ENCODE measurements at places on chromosomes 11 and 22. TPM values are rescaled to one million over a fixed set of nuclear protein-coding genes. Genes with fewer than 3 reads are reported as not detected.
A peak's percentile ranks its signal among the peaks of the same experiment; 100 is the strongest.

DNA sequence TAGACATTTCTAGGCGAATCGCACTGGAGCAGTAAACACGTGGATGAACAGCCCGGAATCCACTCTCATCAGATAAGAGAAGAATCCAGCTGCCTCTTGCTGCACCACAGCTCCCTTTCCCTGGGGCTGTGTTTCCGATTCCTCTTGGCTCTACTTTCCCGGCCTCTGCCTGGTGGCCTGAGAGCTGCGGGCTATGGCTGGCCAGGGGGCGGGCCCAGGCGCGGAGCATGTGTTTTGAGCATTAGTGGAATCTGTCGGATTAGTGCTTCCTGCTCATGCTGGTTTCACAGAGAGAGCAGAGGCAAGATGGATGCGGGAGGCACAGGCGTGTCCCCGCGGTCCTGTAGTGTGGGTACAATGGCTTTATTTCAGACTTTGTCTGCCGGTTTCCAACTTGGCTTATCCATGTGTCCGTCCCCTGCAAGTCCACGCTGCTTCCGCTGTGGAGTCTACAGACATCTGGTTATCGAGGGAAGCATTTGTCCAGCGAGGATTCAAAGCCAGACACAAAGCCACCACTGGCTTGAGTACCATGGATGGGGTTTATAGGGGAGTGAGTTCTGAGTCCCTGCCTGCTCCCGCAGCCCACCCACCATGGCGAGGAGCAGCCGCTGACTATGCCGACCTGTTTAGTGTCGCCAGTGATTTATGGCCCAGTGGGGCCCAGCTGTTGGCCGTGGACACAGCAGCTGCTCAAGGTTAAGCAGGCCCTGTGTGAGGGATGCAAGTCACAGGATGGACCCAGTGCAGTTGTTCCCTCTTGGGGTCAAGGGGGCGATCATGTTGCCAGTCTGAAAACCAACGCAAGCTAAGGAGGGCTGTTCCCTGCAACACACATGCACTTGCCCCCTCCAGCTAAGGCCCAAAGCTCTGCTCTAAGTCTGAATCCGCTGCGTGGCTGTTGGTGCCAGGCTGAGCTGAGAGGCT is 43.3 kb upstream of the EP300 start:
- H3K27me3 ChIP-seq: no peaks in the 10 kb centered on the region
- H3K27ac ChIP-seq: no peak overlapping the region
- no peaks in the 10 kb centered on the region for H3K36me3 ChIP-seq
- H3K4me1 ChIP-seq: peaks cover 3% of the 10 kb centered on the region
- no peak for DNase-seq

DNA sequence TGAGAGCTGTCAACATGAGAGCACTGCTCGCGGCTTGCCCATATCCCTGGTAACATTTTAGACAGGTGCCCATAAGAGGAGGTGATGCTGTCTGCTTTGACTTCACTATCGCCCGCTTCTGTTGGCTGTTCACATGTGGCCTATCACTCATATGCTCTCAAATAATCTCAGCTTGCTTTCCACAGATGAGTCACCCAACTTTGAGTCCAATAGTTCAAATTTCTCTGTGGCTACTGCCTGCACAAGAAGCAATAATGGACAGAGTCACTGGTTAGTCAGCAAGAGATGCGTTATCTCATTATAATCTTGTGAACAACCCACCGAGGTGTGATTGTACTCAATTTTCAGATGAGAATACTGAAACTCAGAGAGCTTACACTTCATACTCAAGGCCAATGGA is 1714.1 kb downstream of the LRRC4C start:
- no peak overlapping the region for H3K27ac ChIP-seq
- DNase-seq: no peak
- no peak overlapping the region for H3K4me3 ChIP-seq
- no peaks in the 10 kb centered on the region for H3K4me1 ChIP-seq
- H3K27me3 ChIP-seq: no peaks in the 10 kb centered on the region

CAPRIN1 gene
- total RNA-seq: 235 TPM

FAM181B gene
- total RNA-seq: not detected

ENTHD1 gene
- not detected for total RNA-seq

GRCh38 chr11:3036419-3036818 is 20.8 kb downstream of the CARS1 start:
- peak overlapping the region; percentile 44 for H3K27ac ChIP-seq
- DNase-seq: no peak
- peaks cover 67% of the 10 kb centered on the region for H3K36me3 ChIP-seq
- no peak overlapping the region for H3K4me3 ChIP-seq
- H3K27me3 ChIP-seq: no peaks in the 10 kb centered on the region

DNA sequence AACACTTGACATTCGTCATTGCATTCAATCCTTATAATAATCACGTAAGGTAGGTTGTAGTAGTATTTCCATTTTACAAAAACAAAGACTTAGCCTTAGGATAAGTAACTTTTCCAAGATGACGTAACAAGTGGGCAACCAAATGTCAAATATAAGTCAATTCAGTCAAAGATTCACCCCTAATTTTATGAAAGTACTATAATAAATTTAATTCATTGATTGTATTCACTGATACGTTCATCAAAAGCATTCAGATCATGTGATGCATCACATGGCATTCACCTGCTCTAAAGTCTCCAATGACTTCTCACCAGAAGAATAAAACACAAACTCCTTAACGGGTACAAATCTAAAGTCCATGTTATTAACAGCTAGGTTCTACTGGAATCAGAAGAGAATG is 2.1 kb downstream of the KIF18A start:
- H3K27ac ChIP-seq: peak overlapping the region; percentile 77
- peaks cover 22% of the 10 kb centered on the region for H3K36me3 ChIP-seq
- no peak for DNase-seq

- no peak overlapping the region for H3K4me3 ChIP-seq
- H3K27ac ChIP-seq: no peak overlapping the region
- no peaks in the 10 kb centered on the region for H3K36me3 ChIP-seq
- H3K4me1 ChIP-seq: no peaks in the 10 kb centered on the region
- DNase-seq: no peak
- H3K27me3 ChIP-seq: peaks cover 9% of the 10 kb centered on the region
Observed at GRCh38 chr22:49687333-49687732, 140.3 kb downstream of the BRD1 start.

GRCh38 chr11:19398772-19399527 is 158.2 kb upstream of the E2F8 start:
- no peak overlapping the region for H3K4me3 ChIP-seq
- no peak for DNase-seq
- peaks cover 5% of the 10 kb centered on the region for H3K27me3 ChIP-seq
- H3K27ac ChIP-seq: no peak overlapping the region
- no peaks in the 10 kb centered on the region for H3K36me3 ChIP-seq

GRCh38 chr22:32082331-32082730 is 39.3 kb downstream of the SLC5A1 start:
- no peaks in the 10 kb centered on the region for H3K36me3 ChIP-seq
- DNase-seq: no peak
- no peak overlapping the region for H3K27ac ChIP-seq
- H3K4me1 ChIP-seq: peaks cover 4% of the 10 kb centered on the region

DNA sequence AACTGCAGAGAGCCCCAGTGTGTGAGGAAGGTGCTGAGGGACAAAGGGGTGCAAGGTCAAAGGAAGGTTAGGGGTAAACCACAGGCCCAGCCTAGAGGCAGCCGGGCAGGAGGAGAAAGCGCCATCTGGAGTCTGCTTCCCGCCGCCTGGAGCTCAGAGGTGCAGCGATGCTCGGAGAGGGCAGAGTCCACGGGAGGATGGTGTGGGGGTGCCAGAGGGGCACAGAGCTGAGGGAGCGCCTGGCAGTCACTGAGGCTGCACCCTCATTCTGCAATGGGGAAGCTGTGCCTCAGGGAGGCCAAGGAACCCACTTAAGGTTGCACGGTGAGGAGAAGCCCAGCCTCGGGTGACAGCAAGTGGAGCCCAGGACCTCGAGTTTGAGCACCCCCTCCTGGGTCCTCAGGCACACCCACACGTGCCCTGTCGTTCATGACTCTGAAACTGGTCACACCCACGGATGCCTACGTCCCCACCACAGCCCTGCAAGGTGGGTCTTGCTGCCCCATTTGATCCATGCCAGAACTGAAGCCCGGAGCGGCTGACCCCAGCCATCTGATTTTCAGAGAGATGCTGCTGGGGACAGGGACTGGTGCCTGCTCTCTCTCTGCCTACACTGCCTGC is 1.6 kb downstream of the IL2RB start:
- H3K36me3 ChIP-seq: peaks cover 74% of the 10 kb centered on the region
- H3K27me3 ChIP-seq: no peaks in the 10 kb centered on the region
- H3K4me1 ChIP-seq: peaks cover 65% of the 10 kb centered on the region
- DNase-seq: peak; percentile 54

- H3K36me3 ChIP-seq: no peaks in the 10 kb centered on the region
- H3K4me1 ChIP-seq: peaks cover 11% of the 10 kb centered on the region
- H3K4me3 ChIP-seq: peak overlapping the region; percentile 15
Observed at GRCh38 chr22:45008751-45009605, 827 bp downstream of the PHF21B start.

DNA sequence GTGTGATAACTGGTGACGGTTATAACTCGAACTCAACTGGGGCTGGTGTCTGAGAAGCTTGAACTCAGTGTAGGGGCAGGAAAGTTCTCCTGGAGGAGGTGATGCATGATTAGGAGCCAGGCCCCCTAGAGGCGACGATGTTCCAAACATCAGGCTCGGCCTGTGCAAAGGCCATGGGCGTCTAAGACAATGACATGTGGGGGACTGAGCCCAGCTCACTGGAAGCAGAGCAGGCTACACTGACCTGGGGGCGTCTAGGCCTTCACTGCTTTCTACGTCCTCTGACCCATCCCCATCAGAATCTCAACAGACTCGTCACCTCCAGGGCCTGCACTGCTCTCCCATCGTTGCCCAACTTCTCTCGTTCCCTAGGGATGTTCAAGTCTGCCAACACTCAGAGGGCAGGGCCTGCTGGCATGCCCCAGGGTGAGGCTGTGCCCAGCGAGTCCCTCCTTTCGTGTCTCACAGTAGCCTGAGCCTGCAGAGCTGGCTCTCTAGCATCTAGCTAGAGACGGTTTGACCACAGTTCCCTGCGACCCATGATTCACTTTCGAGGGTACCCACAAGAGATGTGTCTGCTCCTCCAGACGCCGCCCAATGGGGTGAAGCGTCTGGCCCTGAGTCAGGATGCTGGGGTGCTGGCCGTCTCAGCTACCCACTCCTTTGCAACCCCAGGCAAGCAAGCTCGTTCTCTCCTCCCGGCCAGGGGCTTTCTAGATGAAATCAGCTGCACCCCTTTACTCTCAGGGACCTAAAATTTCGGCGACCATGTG is 1.1 kb upstream of the ATG16L2 start:
- H3K27me3 ChIP-seq: no peaks in the 10 kb centered on the region
- H3K27ac ChIP-seq: peak overlapping the region; percentile 97
- peak; percentile 82 for DNase-seq
- H3K4me1 ChIP-seq: peaks cover 52% of the 10 kb centered on the region
- peaks cover 68% of the 10 kb centered on the region for H3K36me3 ChIP-seq

DNA sequence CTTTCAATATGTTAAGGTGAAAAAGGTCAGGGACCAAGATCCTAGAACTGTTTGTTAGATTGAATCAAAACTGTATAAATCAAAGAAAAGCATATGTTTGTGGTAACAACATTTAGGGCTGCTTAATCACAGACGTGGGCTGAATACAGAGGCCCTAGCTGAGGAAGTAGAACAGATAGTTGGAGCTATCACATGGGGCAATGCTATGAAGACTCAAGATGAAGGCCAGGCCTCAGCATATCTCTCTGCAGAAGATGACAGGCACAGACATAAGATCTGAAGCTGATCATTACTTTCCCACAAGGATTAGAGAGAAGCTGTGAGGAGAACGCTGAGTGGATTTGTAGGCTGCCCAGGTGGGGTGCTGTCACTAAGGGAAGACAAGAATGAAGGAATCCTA is 158.6 kb upstream of the CARD18 start:
- no peak for DNase-seq
- H3K36me3 ChIP-seq: no peaks in the 10 kb centered on the region
- H3K27me3 ChIP-seq: no peaks in the 10 kb centered on the region
- no peak overlapping the region for H3K27ac ChIP-seq

GRCh38 chr11:394034-394857 is at the start of gene PKP3:
Gene PKP3 (plus strand): TSS chr11:394209. CDS start chr11:394293, 84 bp downstream.
- DNase-seq: no peak
- no peak within 1 kb of the TSS for H3K27ac ChIP-seq
- no peaks in the 10 kb centered on the region for H3K27me3 ChIP-seq
- H3K4me1 ChIP-seq: peaks cover 8% of the 10 kb centered on the region
- no peaks in the 10 kb centered on the region for H3K36me3 ChIP-seq
- no peak within 1 kb of the TSS for H3K4me3 ChIP-seq

- no peaks in the 10 kb centered on the region for H3K27me3 ChIP-seq
- DNase-seq: peak; percentile 35
- H3K4me3 ChIP-seq: peak overlapping the region; percentile 90
- no peaks in the 10 kb centered on the region for H3K36me3 ChIP-seq
- peaks cover 34% of the 10 kb centered on the region for H3K4me1 ChIP-seq
Observed at GRCh38 chr11:18012122-18012905, 533 bp downstream of the SERGEF start.

DNA sequence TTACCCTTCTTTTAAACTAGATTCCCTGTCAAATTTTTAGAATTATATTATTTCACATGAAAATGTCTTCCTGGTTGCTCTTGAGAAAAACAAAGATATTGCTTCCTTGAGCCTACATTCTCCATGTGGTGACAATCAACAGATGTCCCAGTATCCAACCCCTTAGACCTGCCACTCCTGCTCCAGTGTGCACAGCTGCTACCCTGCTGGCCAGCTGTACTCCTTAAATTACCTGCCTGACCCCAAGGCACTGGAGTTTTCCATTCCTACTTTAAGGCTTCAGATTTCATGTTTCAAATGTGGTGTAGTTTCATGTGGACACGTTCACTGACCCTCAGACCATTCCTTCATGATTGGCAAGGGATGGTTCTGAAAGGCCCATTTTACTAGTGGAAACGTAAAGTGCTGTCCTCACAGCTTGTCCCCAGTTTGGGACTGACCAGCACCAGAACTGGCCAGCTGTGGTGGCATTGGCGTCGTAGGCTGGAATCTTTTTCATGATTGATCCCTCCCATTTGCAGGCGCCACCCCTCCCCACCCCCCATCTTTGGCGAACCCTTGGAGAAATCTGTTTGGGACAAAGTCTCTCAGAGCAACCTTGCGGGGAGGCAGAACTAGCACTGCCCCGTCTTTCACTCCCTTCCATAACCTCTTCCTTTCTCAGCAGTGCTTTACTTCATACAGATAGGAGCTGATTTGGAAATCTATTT is 123.5 kb downstream of the DBX1 start:
- H3K4me1 ChIP-seq: no peaks in the 10 kb centered on the region
- no peak overlapping the region for H3K4me3 ChIP-seq
- no peaks in the 10 kb centered on the region for H3K36me3 ChIP-seq
- no peaks in the 10 kb centered on the region for H3K27me3 ChIP-seq
- no peak overlapping the region for H3K27ac ChIP-seq

HTR3A gene
- total RNA-seq: not detected

GRCh38 chr22:48534395-48534958 is 1293.2 kb downstream of the BRD1 start:
- H3K27ac ChIP-seq: no peak overlapping the region
- H3K36me3 ChIP-seq: no peaks in the 10 kb centered on the region
- H3K27me3 ChIP-seq: no peaks in the 10 kb centered on the region
- H3K4me3 ChIP-seq: no peak overlapping the region

ME3 gene
- total RNA-seq: 0.66 TPM

ACTN3 gene
- not detected for total RNA-seq

CSNK2A3 gene
- total RNA-seq: 3.6 TPM

Measured in activated CD8-positive, alpha-beta T cell treated with anti-CD3 and anti-CD28 coated beads, Interleukin-2, amount 10 ng/mL, durations not matched to agents 7 days and 5 days (primary cell).